Activated CD4-positive, alpha-beta T cell treated with anti-CD3 and anti-CD28 coated beads, Interleukin-2, amount 50 U/mL, for 48 hours (primary cell): ENCODE measurements at places on chromosomes 12 and 14.

- DNase-seq, result no peak
These were observed 317.8 kb downstream of the TMEM121 start for GRCh38 chr14:105844047-105844630.

DNA sequence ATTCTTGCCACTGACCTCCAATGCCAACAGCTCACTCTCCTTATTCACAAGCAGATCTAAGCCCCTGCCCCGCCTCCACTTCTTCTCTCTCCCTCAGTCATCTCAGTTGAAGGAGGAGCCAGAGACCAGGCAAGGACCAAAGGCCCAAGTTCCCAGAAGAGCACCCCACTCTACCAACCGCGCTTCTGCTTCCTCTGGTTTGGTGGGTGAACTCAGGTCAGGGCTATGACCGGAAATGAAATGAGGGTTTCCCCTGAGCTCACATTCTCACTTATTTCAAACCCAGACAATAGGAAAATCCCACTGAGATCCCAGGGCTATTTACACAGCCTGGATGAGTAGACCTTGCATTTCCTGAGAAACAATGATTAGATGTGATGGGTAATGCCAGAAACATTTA is 9.9 kb downstream of the DPF3 start:
- DNase-seq, result no peak

DNA sequence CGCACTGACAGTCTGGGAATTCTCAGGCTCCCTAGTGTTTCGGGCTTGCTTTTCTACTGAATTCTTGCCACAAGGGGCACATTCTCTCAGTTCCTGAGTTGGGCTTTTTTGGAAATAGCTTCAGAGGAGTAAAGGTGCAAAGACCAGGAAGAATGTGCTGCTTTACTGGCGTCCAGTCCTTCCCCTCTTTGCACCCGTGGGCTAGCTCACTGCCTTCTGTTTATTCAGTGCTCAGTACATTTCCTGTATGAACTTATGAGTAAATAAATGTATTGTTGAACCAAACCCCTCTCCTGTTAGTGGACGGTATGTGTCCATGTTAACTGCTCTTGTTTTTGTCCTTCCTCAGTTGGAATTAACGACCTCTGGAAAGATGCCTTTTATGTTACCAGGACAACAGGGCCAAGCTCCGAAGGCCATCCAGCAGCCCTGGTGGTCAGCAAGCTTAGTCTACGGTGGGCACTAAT is 24.0 kb downstream of the GSG1 start:
- DNase-seq, result no peak

- no peak for DNase-seq
These were observed 31.7 kb downstream of the SPPL3 start for GRCh38 chr12:120872487-120872886.

DNA sequence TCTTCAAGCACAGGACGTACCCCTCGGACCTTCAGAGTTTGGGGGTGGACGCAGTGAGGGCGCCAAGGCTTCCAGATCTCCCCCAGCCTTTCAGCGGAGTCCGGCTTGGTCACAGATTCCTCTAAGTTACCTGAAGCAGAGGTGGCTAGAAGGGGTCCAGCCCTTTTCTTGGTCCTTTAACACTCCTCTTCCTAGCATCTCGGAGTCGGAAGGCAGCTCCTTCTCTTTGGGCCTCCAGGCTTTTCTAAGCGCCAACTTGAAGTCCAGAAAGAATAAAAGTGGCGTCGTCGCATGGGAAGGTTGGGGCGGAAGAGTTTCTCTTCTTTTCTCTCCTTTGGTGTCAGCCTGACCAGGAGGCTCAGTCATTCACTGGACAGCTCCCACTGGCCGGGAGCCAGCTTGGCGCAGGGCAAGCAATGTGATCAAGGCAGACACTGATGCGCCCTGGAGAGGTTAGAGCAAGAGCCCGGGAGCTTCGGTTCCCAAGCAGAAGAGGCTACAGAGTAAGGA is 9.6 kb downstream of the OR6S1 start:
- no peak for DNase-seq
